ENCODE measurements at places on chromosomes 3 and 15.

GRCh38 chr3:196700801-196701200 lies 11.2 kb downstream of the CEP19 start:
- no peak for DNase-seq

DNA sequence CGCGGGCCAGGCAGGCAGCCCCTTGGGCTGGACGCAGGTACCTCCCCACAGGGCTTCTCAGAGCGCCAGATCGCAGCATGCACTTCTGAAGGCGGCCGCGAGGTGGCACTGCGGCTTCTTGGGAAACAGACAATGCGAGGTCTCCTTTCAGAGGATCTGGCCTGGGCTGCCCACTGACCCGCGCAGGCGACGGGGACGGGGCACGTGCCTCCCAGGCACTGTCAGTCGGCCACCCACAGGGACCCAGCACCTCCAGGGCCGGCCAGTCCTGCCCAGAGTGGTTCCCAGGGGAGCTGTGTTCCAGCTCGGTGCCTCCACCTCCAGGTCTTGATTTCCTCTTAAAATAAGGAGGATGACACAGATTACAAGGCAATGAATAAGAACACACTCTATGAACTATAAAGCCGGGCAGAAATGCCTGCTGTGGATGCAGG lies 24.4 kb upstream of the TXNRD3 start:
- peak; percentile 92 for DNase-seq

DNA sequence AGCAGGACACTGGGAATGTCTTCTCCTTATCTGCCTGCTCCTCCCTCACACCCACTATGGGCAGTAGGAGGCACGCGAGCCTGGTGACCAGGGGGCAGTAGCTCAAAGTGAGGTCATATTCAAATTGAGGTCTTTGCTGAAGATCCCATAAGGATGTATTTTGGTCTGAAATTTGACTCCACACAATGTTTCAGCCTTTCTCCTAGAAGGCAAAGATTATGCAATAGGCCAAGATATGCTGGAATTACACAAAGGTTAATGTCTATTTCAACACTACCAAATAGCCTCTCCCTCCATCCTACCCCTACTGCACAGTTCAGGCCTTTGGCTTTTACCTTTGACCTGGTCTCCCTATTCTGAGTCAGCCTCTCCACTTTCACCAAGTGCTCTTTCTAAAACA lies 203.0 kb downstream of the TIGIT start:
- no peak for DNase-seq

GRCh38 chr3:151107701-151108100 lies 22.2 kb downstream of the MED12L start:
- DNase-seq = peak; percentile 88

DNA sequence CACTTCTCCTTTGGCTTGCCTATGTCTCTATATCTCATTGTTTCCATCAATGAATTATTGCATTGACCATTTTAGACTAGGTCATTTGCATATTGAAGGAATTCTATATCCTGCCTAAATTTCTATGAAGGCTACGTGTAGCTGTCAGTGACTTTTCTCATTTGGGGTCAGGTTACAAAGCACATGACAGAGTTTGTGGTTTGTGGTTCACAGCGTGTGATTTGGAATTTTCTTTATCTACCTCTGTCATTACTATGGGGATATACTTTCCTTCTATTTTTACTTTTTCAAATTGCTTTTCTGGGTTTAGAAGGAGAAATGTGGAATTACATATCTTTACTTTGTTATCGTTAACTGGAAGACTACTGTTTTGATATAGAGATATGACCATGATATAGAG lies 317.3 kb upstream of the CFAP20DC start:
- no peak for DNase-seq

DNA sequence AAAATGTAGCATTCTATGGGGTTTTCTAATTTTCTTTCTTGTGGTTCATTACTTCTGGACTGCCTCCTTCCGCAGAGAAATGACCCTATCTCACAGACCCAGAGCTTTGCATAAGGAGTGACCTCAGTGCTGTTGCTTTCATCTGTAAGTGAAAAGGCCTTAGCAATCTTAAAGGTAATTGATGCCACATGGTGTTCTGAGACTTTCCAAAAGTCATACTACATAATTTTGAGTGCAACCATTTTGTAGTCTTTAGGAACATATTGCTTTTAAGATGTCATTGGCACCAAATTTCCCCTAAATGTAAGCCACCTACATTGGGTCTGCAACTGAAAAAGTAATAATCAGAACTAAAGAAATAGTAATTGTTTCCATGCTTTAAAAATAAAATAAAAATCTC lies 9.2 kb upstream of the HHLA2 start:
- no peak for DNase-seq

DNA sequence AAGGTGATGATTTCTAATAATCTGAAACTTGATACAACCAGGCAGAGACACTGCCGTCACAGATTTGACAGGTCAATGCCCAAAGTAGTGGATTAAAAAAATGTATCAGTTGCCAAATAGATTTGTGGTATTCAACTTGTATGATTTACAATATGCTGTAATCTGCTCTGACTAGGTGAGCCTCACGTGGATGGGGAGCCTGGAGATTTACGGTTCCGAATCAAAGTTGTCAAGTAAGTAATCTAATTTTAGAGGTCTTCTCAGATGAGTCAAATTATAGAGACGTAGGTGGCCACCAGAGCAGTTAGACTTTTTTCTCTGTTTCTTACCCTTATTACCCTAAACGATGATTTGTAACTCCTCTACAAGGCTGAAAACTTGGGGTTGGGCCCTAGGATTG lies 12.0 kb downstream of the DNAJB11 start:
- DNase-seq = no peak

- DNase-seq = no peak
These were observed 62.6 kb upstream of the RAB6B start for GRCh38 chr3:133958071-133958805.

DNA sequence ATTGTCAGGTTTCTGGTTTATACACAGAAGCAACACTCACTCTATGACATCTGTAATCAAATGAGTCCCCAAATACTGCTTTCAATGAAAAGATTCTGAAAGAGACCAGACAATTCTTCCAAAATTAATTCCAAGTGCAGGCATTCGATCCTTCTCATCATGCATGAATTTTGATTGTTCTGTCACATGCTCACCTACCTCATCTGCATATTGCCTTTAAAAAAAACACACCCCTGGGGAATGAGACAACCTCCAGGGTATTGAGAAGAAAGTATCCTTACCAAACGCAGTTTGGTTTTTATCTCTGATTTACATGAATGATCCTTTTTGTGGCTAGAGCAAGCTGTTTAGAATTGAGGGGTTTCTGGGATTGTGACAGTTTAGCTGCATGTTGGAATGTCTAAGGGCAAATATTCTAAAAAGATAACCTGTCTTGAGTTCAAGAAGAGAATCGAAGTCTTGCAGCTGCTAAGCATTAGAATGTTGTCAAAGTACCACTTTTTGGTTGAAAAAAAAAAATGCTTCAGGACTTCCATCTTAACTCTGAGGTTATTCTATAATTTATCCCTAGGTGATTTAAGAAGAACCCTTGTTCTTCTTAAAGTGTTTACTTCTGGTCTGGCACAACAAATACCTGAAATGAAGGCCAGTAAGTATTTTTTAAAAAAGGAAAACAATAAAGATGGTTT lies 653.1 kb downstream of the RBMS3 start:
- DNase-seq = no peak

DNA sequence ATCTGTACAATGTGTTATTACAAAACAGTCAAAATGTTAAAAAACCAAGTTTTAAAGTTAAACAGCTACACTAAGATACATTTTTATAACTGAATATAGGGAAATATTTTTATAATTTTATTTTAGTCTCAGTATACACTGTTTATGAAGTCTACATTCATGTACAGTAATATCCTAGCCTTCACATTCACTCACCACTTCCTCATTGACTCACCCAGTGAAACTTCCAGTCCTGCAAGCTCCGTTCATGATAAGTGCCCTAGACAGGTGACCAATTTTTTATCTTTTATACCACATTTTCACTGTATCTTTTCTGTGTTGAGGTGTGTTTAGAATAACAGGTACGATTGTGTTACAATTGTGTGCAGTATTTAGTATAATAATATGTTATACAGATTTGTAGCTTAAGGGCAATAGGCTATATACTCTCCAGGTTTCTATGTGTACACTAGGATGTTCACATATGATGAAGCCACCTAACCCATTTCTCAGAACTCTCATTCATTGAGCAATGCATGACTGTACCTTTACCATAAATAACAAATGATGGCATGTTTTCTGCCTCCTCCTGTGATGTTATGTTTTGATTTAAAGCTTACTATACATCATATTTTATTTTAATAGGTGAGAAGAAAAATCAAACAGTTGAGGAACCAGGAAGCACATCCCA lies 388.4 kb upstream of the NDN start:
- DNase-seq = no peak

GRCh38 chr3:141280690-141281089 lies 49.1 kb downstream of the PXYLP1 start:
- DNase-seq = no peak

DNA sequence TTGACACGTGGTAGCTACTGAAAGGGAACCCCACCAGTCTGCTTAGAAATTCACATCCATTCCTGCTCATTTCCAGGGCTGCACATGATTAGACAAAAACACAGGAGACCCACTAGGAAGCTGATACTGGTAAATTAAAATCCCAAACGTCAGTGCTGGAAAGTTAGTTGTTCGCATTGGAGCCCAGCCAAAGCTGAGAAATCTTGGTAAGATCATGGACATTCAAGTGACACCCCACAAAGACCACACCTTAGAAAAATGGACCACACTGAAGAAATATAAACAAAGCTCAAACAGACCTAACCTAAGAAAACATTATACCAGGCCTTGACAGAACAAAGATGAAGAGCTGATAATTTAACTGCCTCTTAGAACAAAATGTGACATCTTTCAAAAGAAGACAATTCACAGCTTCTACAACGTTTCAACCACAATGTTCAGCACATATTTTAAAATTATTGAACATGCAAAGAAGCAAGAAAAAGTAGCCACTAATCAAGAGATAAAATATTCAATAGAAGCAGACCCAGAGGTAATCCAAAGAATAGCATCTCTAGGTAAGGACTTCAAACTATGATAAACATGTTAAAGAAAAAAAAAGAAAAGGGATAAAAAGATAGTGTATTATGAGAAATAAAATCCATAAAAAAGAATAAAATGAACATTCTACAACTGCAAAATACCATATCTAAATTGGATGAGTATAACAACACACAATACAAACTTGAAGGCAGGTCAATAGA lies 20.4 kb downstream of the RAD18 start:
- no peak for DNase-seq

GRCh38 chr3:22627993-22628499 lies 575.1 kb upstream of the UBE2E2 start:
- peak; percentile 58 for DNase-seq

GRCh38 chr3:6416049-6416661 lies 444.8 kb upstream of the GRM7 start:
- DNase-seq = no peak

Measured in islet precursor cell (in vitro differentiated cells).